ENCODE measurements at places on chromosomes 2 and 18. TPM values are rescaled to one million over a fixed set of nuclear protein-coding genes. Genes with fewer than 3 reads are reported as not detected.

The ESPNL gene
- total RNA-seq, result 1.4 TPM

The ALLC gene
- not detected for total RNA-seq

The CNGA3 gene
- total RNA-seq, result not detected

The TUBA3E gene
- not detected for total RNA-seq
